T-helper 17 cell (primary cell): ENCODE measurements at places on chromosomes 11 and 22. TPM values are rescaled to one million over a fixed set of nuclear protein-coding genes. Genes with fewer than 3 reads are reported as not detected.

PKNOX2 gene
- not detected for total RNA-seq

CATSPERZ gene
- total RNA-seq: not detected

GRM5 gene
- not detected for total RNA-seq

EXPH5 gene
- 1.3 TPM for total RNA-seq

CPT1B gene
- 40.0 TPM for total RNA-seq

MISFA gene
- 0.99 TPM for total RNA-seq

TBX10 gene
- total RNA-seq: not detected

- no peak for DNase-seq
Observed at GRCh38 chr22:47446331-47446730, 683.9 kb downstream of the TBC1D22A start.

GRCh38 chr11:13386567-13386966 is 76.5 kb downstream of the BTBD10 start:
- no peak for DNase-seq

DNA sequence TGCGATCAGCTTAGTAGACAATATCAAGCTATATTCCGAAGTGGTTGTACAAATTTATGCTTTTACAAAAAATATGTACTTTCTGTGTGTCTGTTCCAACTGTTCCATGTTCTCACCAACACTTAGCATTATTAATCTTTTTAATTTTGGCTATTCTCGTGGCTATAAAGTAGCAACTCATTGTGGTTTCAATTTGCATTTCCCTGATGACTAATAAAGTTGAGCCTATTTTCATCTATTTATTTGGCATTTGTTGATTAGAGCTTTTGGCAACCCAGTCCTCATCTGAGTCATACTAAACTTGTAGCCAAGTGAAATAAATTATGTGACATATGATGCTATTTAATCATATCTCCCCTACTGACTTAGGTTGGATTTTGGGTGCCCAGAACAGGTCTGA is 115.9 kb downstream of the FBXO7 start:
- no peak for DNase-seq

GRCh38 chr11:74639533-74639932 is 47.2 kb downstream of the POLD3 start:
- no peak for DNase-seq

GRCh38 chr11:76524919-76525318 is 80.1 kb downstream of the EMSY start:
- no peak for DNase-seq

GRCh38 chr11:79956061-79956460 is 515.2 kb upstream of the TENM4 start:
- no peak for DNase-seq

- no peak for DNase-seq
Observed at GRCh38 chr22:43772831-43773230, 39.3 kb downstream of the EFCAB6 start.
